Thoracic aorta (tissue), 2 donors: ENCODE measurements at places on chromosomes 5 and 9.

- DNase-seq = no peak
Measured at GRCh38 chr5:5788793-5789192, 366.3 kb downstream of the ICE1 start.

DNA sequence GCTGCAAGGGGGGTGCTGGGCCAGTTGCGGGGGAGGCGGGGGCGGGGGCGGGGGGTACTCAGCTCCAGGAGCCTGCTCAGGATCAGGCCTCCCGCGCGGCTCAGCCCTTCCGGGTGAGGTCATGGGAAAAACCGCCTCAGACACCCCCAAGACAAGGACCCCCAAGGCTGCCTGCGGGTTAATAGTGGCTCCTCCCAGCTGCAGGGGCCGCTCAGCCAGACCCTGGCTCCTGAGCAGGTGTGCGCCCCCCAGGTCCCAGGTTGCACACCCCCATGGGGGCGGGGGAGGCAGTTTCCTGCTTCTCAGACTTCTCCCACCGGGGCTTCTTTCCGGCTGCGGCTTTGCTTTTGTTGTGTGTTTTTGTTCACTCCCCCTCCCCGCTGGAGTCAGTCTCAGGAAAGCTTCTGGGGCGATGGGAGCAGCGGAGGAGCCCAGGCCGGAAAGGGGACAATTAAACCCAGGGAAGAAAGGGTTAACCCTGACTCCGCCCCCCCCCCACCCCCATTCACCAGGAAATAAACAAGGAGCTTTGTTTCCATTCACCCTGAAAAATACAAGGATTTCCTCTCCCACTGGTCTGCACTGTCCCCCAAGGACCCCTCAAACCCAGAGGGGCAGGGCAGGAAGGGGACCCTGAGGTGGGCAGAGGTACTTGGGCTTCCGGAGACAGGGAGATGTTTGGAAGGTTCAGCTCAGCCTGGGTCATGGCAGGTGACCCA lies 42.3 kb upstream of the NOTCH1 start:
- no peak for DNase-seq

GRCh38 chr9:78856781-78857180 lies 559.9 kb downstream of the PSAT1 start:
- DNase-seq = no peak

DNA sequence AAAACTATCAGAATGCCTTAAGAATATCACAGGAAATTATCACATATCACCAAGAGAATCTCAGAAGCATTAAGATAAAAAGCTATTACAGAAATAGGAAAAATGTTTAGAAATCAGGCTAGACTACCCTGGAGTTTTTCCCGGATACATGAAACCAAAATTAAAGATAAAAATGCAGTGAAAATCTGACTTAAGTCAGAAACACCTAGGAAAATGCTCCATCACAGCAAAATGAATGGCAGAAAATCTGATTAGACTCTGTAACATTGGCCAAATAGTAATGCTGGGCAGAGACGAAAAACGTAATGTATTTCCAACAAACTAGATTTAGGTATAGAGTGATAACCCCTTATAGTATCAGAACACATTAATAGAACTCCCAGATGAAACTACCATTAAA lies 1626.7 kb upstream of the C9orf72 start:
- DNase-seq = no peak

DNA sequence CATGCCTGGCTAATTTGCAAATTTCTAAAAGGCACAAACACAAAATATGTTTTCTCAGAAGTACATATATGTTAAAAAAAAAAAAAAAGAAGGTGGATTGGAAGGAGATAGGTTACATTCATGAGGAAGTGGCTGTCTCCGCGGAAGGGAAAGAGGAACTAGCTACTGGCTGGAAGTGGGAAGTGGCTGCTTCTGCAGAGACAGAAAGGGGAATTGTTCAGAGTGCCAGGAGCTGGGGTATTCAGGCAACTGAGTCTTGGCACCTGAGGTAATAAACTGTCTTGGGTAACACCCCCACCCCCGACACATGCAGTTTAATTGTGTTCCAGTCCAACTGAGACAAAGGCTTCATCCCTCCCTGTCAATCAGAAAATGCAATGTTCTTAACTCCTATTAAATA lies 45.6 kb downstream of the S1PR3 start:
- no peak for DNase-seq

- no peak for DNase-seq
Measured at GRCh38 chr5:168390491-168390890, 95.8 kb upstream of the RARS1 start.

GRCh38 chr5:27532305-27532704 lies 493.9 kb upstream of the CDH9 start:
- DNase-seq = no peak

DNA sequence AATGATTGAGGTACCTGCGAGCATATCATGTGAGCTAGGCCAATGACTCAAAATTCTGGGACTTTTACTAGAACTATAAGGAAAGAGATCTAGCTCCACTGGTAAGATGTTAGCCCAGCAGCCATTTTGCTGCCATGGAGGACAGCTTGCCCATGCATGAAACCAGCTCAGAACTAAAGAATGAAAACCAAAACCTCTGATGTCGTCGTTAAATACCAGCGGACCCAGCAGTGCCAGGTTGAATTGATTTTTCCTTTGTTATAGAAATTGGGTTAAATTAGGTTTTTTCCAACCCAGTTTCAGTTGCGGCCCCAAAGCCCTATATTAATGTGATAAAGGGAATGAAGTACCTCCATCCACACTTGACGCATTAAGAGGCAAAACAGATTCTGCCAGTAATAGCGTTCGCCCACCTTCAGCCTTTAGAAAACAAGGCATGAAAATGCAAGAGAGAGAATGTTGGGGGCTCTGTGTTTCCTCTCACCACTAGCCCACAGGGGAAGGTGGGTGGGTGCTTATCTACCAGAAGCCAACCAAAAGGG lies 5.5 kb upstream of the ITK start:
- no peak for DNase-seq

- no peak for DNase-seq
Measured at GRCh38 chr5:14745188-14745563, 80.7 kb downstream of the OTULIN start.

DNA sequence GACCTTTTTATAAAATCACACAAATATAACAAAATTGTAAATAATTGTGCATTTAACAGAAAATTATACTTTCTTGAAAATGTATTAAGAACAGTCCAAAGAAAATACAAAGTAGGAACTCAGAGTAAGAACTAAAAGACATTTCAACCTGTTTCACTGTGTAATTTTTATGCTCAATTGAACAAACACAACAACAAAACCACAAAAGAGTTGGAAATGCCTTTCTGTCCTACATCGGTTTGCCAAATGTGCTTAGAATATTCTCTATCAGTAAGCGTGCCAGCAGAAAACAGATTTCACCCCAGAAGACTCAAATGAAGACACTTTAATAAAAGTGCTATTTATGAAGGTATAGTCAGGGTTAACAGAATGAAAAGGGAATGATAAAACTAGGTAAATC lies 592.1 kb downstream of the PRELID2 start:
- DNase-seq = no peak

GRCh38 chr5:28788954-28789353 lies 1750.6 kb upstream of the CDH9 start:
- DNase-seq = no peak

- DNase-seq = no peak
Measured at GRCh38 chr5:180128671-180129261, 57.2 kb upstream of the RNF130 start.

GRCh38 chr5:2917524-2917923 lies 166.0 kb upstream of the IRX2 start:
- DNase-seq = no peak

GRCh38 chr9:126293522-126293889 lies 33.1 kb upstream of the MVB12B start:
- no peak for DNase-seq

- no peak for DNase-seq
Measured at GRCh38 chr9:131233995-131234394, 42.3 kb downstream of the FAM78A start.

GRCh38 chr9:85427772-85428171 lies 314.0 kb downstream of the AGTPBP1 start:
- DNase-seq = no peak

DNA sequence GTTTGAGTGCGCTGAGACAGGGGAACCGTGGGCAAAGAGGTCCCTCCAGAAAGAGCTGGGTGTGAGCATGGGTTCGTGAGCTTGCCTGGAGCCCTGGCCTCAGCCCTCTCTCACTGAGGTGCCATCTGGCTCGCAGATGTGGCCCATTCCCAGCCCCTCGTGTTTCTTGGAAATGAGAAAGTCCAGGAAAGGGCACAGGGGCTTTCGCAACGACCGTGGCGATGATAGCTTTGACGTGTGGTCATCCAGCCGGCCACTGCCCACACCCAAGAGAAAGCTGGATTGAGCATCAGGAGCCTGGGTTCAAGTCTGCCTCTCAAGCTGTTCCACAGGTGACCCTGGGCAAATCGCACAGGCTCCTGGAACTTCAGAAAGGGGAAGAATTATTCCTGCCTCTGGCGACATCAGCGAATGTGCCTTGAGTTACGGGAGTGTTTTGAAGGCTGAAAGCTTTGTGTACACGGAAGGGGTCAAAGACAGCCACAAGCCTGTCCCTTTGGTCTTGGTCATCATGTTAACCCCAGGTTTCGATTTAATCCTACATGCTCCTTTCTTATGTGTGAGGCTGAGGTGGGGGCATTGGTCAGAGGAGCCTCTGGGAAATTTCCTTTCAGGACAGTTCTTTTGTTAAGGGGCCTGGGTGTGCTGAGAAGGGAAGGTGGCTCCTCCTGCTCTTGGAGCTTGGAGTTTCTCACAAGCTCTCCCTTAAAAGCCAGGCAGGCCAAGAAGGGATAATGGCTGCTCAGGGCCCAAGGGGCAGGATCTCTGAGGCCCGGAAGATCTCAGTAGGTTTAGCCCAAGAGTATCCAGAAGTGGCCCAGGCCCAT lies 41.7 kb upstream of the IL17B start:
- no peak for DNase-seq

- DNase-seq = no peak
Measured at GRCh38 chr5:105088102-105088501, 1525.5 kb upstream of the NUDT12 start.
